Activated naive CD8-positive, alpha-beta T cell treated with anti-CD3 and anti-CD28 coated beads, Interleukin-2, amount 50 U/mL, for 16 hours (primary cell): ENCODE measurements at places on chromosomes 6 and 20.

DNA sequence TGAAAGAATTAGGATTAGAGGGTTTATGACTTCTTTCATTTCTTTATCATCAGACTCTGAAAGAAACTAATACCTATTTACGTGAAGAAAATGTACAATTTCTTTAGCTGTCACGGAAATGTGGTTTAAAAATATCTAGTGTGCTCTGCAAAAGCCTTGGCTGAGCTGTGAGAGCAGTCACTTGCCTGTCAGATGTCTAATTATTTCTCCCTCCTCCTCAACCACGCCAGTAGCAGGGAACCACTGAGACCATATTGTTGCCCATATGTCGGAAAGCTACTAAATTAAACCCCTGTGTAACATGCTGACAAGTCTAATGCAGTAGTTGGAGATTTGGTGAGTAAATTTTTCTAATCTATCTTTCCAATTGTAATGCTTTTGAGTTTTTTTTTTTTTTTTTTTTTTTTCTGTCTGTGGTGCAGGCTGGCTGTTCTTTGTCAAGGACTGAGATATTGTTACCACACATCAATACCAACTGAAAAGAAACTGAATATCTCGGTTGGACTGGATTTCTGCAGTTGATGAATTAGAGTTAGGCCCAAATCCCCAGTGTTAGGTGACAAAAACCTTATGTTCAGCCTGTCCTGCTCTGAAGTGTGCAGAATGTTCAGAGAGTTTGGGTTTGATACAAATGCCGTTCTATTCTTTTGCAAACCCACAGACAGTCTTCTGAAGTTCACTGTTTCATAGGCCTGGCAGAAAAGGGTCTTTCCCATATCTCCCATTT is 302.9 kb upstream of the SYNCRIP start:
- DNase-seq: no peak

DNA sequence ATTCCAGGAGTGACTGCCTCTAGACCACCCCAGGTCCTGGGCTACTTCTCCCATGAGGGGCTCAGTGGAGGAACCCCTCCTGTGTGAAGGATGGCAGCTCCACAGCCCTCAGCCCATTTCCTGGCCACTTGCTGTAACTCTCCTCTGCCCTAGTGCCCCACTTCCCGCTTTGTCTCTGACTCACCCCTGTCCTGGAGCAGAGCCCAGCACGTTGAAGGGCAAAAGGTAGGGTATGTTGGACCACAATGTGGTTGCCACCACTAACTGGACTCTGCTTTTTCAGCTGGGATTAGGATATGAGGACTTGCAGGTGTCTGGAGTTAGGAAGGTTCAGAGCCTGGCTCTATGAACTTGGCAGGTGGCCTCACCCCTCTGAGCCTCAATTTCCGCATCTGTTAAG is 2.4 kb downstream of the MYBL2 start:
- DNase-seq: no peak

DNA sequence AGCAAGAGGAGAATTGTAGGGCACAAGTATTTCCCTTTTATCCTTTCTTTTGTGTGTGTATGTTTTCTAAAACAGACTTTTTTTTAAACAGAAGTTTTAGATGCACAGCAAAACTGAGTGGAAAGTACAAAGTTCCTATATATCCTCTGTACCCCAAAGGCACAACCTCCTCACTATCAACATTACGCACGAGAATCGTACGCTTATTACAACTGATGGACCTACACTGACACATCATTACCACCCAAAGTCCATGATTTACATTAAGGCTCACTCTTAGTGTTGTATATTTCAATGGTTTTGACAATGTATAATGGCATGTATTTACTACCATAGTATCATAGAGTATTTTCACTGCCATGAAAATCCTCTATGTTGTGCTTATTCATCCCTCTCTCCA is 32.6 kb downstream of the MAN1A1 start:
- no peak for DNase-seq

DNA sequence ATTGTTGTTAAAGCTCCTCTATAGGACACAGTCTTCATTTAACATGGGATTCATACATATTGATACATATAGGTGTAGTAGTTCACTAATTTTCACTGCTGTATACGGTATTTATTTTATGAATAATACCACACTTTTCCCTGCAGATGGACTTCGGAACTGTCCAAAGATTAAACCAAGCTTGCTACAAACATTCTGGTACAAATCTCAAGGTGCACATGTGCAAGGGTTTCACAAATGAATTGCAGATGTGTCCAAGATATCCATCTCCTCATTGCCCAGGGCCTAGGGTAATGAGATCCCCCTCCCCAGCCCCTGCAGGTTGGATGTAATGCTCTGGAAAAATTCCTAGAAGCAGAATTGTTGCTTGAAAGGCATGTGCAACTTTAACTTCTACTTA is 31.4 kb downstream of the DTNBP1 start:
- no peak for DNase-seq

DNA sequence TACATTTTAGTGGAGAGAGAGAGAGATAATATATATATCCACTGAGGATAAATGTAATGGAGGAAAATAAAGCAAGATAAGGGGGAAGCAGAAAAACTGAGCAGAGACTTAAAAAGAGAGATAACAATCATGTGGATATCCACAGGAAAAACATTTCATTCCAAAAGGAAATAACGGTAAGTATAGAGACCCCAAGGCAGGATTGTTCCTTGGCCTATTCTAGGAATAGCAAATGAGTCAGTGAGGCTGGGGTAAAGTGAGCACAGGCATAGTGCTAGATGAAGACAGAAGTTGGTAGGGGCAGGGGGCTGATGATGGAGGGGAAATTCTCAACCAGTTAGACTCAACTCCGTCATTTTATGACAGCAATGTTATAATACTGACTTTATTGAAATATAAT is 11.2 kb downstream of the CDC40 start:
- no peak for DNase-seq

GRCh38 chr6:151422981-151423380 is 28.9 kb downstream of the RMND1 start:
- DNase-seq: no peak

DNA sequence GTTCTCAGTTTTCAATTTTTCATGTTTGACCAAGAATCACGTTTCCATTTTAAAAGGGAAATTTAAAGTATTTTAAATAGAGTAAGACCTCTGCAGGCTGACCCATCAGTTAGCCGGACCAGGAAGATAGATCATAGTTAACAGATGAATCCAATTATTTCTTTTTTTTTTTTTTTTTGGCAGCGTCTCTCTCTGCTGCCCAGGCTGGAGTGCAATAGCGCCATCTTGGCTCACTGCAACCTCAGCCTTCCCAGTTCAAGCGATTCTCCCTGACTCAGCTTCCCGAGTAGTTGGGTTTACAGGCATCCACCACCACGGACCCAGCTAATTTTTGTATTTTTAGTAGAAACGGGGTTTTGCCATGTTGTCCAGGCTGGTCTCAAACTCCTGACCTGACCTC is 256.7 kb upstream of the CNR1 start:
- no peak for DNase-seq

GRCh38 chr20:58330687-58331086 is 21.2 kb downstream of the RAB22A start:
- no peak for DNase-seq

DNA sequence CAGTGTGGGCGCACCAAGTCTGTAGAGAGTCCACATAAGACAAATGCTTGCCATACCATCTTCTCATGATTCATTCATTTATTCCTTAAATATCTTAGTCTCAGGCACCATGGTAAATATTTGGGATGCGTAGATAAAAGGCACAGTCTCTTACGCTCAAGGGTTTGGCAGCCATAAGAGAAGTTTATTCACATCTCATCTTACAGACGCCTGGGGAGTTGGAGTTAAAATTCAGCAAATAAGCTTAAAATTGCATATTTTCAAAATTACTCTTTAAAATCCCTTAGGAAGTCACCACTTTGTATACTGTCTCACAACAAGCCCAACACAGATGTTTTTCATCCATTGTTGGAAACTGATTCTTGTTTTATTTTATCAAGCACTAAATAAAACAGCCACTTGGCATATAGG is 363.3 kb downstream of the KIF16B start:
- DNase-seq: no peak

GRCh38 chr6:161417717-161418462 is 144.0 kb upstream of the AGPAT4 start:
- no peak for DNase-seq
